ENCODE measurements at places on chromosomes 1 and 21. TPM values are rescaled to one million over a fixed set of nuclear protein-coding genes. Genes with fewer than 3 reads are reported as not detected.

The OR2T10 gene
- not detected for total RNA-seq

The NHLH1 gene
- under 0.01 TPM for total RNA-seq

The MAB21L3 gene
- total RNA-seq = 0.09 TPM

The TOMM20 gene
- 65.7 TPM for total RNA-seq

The KRTAP12-2 gene
- total RNA-seq = not detected

The LHX4 gene
- not detected for total RNA-seq

The FAM20B gene
- total RNA-seq = 45.2 TPM

The RBM8A gene
- 187 TPM for total RNA-seq

The GSTM3 gene
- 54.1 TPM for total RNA-seq

The KCNQ4 gene
- not detected for total RNA-seq

DNA sequence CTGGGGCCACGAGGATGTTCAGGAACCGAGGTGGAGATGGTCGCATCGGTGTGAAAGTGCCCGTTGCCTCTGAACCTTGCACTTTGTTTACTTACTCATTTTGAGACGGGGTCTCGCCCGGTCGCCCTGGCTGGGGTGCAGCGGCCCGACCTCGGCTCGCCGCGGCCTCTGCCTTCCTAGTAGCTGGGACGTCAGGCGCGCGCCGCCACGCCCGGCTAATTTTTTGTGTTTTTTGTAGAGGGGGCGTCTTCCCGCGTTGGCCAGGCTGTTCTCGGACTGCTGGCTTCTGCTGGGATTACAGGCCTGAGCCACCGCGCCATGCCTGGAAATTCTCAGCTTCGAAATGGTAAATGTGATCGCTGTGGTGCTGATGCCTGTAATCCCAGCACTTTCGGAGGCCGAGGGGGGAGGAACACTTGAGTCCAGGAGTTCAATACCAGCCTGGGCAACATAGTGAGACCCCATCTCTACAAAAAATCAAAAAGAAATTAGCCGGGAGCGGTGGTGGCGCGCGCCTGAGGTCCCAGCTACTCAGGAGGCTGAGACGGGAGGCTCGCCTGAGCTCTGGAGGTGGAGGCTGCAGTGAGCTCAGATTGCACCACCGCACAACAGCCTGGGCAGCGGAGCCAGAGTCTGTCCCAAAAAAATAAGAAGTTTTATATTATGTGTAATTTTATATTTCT lies 684 bp upstream of the MRPL20 start:
- DNase-seq = peak; percentile 75

DNA sequence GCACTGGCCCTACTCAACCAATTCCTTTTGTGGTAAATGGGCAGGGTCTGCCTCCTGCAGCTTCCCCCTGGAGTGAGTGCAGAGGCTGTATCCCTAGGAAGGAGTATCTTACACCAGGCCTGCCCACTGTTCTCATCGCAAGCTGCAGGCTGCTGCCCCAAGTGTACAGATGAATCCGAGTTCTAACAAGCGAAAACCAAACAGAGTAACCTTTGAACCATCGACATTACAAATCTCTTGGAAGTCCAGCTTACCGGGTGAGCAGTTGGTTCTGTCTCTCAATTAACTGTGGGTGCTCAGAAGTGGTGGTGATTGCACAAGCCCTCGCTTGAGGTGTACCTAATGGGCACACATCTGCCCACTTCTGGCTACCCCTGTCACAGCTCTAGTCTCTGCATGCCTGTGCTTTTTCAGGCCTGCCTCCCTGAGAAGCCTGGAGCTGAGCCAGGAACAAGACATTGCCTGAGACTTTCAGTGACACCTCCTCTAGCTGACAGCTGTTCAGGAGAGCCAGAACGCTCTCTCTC lies 22.7 kb downstream of the INAVA start:
- no peak for DNase-seq

DNA sequence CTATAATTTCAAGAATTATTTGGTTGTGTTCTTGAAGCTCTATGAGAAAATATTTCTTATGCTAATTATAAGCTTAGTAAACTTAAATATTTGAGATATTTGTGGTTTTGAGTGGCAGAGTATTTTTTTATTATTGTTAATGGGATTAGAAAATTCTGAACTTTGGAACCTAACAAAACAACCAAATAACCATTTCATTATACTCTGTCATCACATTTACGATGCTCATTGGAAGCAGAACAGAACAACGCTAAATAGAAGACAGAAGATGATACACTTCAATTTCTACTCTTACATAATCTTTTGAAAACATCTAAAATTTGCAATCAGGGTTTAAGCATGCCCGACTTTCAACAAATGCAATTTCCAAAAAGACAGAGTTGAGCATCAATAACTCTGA lies 270.2 kb downstream of the PTPRC start:
- no peak for DNase-seq

DNA sequence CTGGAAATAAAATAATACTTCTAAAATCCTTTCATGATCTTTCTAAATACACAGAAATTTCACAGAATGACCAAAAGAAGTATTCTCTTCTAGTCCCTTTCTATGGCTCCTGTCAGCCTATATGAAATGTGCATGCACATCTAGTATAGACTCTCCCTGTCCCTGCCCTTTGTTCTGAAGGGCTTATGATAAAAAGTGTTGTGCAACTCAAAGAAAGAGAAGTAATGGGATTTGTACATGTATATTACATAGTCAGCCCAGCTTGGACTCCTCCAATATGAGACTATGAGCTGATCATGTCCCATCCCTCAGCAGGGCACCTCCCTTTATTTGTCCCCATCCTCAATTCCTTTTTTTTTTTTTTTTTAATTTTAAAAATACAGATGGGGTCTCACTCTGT lies 42.1 kb upstream of the LAX1 start:
- DNase-seq = no peak

DNA sequence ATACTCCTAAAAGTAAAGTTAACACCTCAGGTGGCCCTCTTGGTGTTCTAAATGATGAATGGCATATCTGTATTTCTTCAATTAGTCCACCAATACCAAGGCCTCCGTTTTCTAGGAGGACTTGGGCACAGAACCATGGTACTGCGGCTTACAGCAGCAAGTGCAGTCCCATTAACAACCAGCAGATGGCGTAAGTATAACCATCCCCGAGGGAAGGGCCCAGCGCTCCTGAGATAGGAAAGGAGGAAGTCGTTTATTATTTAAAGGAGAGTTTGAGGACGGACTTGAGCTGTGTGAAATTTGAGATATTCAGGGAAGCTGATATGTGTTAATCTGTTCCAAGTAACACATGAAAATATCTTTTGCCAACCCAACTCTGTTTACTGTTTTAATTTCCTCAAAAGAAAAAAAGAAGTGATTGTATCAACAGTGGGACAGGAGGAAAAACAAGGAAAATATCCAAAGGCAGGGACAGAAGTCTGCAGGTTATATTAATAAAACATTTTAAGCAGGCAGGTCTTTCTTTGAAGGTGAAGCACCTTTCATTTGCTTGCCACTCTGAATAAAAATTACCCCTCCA lies 37.7 kb upstream of the KCNJ15 start:
- DNase-seq = peak; percentile 89

DNA sequence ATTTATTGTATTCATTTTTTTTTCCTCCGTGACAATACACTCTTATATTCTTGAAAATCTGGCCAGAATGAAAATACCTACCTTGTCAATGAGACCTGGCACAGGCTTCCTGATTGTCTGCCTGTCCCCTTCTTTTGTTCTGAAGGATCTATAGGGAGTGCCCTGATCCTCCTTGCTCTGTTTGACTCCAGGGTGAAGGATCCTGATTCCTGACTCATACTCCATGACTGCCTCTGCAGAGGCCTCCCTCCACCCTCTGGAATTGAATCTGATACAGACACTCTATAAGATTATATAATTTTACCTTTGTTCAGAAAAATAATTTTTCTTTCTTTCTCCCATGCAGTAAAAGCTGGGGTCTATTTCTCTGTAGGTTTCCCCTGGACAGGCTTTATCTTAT lies 116.2 kb downstream of the HMCN1 start:
- DNase-seq = no peak

GRCh38 chr1:112697781-112698201 lies 9.1 kb downstream of the RHOC start:
- DNase-seq = no peak

DNA sequence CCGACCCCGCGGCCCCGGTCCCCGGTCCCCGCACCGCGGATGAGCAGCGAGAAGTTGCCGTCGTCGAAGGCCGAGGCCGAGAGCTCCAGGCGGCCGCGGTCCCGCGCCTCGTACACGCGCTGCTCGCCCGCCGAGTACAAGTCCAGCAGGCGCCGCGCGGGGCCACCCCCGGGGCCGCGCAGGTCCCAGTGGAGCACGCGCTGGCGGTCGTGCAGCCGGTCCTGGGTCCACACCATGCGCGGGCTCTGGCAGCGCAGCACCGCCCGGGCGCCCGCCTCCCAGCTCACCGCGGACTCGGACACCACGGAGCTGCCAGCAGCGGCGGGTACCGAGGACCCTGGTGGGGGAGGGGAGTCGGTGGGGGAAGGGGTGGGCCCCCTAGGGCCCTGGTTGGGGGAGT lies 2.9 kb downstream of the MXRA8 start:
- DNase-seq = peak; percentile 32

- no peak for DNase-seq
Observed at GRCh38 chr21:23101111-23101510, 2102.9 kb downstream of the NCAM2 start.

- peak; percentile 73 for DNase-seq
Observed at GRCh38 chr1:29975036-29975694, 738.8 kb downstream of the PTPRU start.

- no peak for DNase-seq
Observed at GRCh38 chr1:50347933-50348332, 75.3 kb downstream of the DMRTA2 start.

GRCh38 chr1:33791251-33791650 lies 72.6 kb upstream of the HMGB4 start:
- no peak for DNase-seq

GRCh38 chr1:114609026-114609425 lies 27.6 kb upstream of the BCAS2 start:
- DNase-seq = no peak

- peak; percentile 81 for DNase-seq
Observed at GRCh38 chr1:100308777-100309176, 42.8 kb downstream of the RTCA start.

DNA sequence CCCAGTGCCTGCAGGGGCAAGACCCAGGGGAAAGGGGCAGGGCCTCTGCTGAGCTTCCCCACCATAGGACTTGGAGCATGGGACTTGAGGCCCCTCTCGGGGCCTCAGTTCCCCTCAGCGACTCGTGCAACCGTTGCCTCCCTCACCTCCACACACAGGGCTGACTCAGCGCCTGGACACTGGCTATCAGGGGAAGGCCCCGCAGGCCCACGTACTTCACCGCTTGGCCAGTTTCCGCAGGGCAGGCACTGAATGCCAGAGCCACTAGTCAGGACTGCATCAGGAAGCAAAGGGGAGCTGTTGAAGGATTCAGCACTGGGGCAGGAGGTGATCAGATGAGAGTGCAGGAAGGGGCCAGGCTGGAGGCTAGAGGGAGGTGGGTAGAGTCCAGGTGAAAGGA lies 15.5 kb upstream of the FAM131C start:
- DNase-seq = peak; percentile 87

DNA sequence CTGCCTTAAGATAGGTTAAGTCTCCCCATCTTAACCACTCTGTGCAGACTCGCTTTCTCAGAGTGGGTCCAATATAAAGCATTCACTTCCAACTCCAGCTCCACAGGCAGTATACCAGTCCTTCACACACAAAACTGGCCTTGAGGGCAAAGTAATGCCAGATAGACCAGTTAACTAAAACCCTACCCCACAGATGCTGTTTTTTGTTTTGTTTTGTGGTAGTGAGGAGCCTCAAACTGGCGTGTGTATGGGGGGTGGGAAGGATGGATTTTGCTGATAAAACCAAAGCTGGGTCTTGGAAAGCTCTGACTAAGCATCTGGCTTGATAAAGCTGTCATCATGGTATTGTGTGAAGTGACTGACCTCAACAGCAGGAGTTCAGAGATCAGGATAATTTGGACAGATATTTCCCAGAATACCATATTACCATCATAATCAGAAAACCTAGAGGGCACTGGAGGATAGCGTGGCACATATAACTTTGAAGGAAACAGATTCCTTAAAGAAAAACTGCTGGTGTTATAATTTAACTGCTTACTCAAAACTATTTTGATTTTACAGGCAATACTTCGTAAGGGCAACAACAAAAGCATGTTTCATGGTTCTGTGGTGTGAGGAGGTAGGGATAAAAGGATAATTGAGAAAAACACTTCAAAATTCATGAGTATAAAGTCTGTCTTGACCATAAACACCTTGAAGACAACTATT lies 29.6 kb upstream of the CPLANE2 start:
- DNase-seq = peak; percentile 79

Measured in dermis blood vessel endothelial cell (primary cell).